DMS79 (cell line): ENCODE measurements at places on chromosomes 7 and 10.

GRCh38 chr7:151299940-151300645, 41.5 kb upstream of the NUB1 start:
- no peak for DNase-seq

DNA sequence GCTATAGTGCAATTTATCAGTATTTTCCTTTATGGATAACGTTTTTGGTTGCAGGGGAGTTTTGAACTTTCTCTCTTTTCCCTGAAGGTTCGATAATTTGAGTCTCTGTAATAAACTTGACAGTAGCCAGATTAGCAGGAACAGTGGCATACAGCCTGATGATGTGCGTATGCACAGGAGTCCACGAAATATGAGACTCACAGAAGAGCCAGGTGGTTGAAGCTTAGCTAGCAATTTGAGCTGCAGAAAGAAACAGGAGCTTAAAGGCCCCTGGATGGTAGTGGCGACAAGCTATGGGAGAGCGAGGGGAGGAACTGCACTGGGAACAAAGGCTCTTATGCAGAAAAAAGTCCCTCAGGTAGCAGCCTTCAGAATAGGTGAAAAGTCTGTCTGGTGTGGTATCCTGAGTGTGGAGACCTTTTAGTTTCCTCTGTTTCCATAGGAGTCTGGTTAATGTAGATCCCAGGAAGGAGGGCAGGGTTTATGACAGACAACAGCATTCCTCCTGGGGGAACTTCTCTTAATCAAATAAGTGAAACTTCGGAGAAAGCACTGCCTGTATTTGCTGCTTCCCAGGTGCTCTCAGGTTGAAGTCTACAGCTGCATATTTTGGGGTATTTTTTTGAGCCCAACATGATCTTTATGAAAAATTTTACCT, 32.7 kb downstream of the FANK1 start:
- DNase-seq: no peak

DNA sequence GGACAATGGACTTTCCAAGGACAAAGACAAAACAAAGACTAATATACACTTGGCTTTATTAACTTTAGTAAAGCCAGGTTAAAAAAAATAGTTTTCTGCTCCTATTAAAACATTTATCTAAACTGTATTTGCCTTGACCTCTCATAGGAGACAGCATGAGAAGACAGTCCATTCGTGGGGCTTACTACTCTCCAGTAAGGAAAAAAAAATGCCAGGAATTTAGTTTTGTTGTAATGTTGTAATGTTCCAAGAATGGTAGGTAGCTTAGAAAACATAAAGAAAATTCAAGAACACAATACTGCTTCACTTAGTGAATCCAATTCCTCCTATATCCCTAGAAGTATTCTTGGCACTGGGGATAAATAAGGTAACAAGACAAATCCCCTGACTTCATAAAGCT, 81.7 kb downstream of the KMT2C start:
- no peak for DNase-seq

DNA sequence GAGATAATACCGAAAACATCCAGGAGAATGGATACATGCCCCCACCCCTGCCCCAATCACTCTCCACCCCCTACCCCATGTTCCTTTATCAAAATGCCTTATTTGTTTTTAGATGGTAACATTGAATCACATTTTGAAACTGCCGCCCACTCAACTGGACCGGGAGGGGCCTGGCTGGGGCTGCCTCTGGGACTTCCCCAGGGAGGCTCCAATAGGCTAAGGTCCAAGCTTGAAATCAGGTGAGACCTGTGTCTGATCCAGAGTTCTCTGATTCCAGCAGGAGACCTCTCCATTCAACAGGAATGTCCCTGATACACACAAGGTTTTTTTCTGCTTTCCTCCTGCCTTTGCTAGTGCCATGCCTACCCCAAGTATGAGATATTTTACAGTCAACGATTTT, 43.8 kb upstream of the ACSL5 start:
- DNase-seq: no peak

DNA sequence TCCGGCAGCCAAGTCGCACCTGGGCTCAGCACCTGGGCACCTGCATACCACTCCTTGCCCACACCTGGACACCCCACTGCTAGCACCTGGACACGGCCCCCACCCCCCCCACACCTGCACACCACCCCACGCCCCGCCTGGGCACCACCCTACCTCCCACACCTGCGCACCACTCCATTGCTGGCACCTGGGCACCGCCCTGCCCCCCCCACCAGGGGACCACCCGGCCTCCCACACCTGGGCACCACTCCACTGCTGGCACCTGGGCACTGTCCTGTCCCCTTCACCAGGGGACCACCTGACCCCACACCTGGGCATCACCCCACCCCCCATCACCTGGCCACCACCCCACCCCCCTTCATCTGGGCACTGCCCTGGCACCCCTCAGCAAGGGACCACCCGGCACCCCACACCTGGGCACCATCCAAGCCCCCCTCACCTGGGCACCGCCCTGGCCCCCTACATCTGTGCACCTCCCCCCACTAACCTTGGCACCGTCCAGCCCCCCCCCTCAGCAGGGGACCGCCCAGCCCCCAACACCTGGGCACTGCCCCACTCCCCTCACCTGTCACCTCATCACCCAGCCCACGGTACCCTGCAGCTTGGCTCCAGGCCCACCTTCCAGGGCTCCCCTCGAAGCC, 33.8 kb upstream of the RNF32 start:
- no peak for DNase-seq
